Astrocyte (in vitro differentiated cells and primary cell): ENCODE measurements at places on chromosomes 11 and 22. TPM values are rescaled to one million over a fixed set of nuclear protein-coding genes. Genes with fewer than 3 reads are reported as not detected.

DNA sequence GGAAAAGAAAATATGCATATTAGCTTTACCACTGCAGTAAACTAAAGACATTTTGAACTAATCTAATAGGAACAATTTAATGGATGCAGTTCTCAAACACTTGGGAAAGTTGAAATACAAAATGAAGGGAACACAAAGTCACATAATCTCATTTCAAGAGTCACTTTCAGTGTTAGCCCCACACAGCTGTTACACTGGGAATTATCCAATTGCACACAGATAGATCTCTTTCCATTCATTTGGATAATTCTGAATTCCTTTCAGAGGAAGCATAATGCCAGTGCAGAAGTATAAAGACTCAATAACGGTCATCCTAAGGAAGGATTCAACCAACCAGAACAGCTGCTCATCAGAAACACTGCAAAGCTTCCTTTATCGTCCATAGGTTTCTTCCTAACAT, 173.3 kb downstream of the GRIA4 start:
- DNase-seq = no peak

DNA sequence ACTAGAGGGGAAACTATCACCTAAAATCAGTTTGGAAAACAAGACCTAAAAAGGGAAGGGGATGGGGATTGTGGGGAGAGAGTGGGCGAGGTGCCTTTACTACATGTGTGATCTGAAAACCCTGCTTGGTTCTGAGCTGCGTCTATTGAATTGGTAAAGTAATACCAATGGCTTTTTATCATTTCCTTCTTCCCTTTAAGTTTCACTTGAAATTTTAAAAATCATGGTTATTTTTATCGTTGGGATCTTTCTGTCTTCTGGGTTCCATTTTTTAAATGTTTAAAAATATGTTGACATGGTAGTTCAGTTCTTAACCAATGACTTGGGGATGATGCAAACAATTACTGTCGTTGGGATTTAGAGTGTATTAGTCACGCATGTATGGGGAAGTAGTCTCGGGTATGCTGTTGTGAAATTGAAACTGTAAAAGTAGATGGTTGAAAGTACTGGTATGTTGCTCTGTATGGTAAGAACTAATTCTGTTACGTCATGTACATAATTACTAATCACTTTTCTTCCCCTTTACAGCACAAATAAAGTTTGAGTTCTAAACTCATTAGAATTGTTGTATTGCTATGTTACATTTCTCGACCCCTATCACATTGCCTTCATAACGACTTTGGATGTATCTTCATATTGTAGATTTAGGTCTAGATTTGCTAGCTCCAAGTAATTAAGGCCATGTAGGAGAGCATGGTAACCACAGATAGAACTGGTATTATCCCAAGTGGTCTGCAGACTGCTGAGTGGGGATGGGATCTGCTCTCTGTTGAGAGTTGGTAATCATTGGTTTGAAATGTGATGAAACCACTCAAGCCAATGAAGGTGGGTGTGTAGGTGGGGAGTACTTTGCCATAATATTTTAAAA, 3.6 kb downstream of the NEAT1 start:
- peak; percentile 86 for DNase-seq

DNA sequence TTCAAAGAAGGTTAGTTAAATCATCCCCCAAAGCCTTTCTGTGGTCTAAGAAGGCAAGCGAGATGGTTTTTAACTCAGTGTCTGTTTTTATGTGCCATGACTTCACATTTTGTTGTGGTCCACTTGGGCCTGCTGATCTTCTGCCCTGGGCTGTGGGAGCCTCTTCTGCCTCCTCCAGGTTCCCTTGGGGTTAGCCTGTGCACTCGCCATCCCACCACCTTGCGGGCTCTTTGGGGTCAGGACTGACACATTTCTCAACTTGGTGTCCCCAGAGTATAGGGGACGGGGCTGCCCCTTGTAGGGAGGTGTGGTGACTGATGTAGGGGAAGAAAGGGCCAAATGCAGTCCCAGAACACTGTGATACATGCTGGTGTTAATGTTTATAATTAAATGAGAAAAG, 207.0 kb downstream of the TBC1D22A start:
- DNase-seq = no peak

DNA sequence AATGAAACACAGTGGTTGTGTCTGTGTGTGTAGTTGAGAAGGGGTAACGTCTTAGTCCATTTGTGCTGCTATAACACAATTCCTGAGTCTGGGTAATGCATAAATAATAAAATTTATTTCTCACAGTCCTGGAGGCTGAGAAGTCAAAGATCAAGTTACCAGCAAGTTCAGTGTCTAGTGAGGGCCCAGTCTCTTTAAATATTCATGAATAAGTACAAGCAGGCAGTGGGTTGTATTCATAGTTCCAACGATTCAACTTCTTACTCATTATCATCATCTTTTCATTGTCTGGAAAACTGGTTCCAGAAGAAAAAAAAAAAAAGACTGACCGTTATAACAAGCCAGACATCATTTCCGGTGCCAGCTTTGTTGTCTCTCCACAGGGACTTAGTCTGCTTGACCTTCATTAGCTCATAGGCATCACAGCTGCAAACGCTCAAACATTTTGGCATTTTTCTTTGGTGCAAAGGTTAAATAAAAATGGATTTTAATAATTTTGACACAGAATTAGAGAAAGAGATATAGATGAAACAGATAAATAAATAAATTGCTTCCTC, 1297.5 kb downstream of the LRRC4C start:
- DNase-seq = peak; percentile 62

- peak; percentile 6 for DNase-seq
Observed at GRCh38 chr11:4890279-4890678, 8.6 kb downstream of the OR51T1 start.

GRCh38 chr11:112150517-112150916, 13.4 kb downstream of the IL18 start:
- no peak for DNase-seq

GRCh38 chr22:29712119-29712518, 7.7 kb upstream of the CABP7 start:
- DNase-seq = no peak

DNA sequence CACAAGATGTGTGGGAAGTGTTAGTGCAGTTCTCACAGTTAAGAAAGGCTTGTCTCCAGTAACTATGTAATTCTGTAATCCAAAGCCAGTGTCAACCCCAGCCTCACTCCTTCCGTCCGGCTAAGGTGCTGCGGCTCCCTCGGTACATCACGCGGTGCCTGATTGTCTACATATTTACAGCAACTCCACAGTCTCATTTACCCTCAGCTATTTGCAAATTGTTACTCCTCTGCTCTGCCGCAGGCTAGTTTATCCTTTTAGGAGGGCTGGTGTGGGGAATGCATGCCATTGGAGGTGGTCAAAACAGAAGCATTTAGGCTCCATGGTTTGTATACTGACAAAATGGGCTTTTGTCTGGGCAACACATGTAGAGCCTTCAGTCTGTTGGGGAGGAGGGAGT, 358.3 kb downstream of the METTL15 start:
- no peak for DNase-seq

DNA sequence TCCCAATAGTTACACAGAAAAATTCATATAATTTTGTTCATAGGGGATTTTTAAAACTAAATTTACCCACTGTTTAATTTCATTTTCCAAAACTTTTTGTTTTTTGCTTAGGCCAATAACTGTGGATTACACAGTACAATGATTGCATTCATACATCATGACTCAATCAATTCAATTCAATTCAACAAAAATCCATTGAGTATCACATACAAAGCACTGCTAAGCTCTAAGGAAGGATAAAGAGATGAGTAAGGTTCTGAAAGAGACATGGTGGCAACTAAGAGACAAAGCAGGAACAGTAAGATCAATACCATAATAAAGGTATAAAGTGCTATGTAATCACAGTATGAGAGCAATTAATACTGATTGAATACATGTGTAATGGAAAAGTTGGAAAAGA, 9.4 kb upstream of the LAYN start:
- DNase-seq = no peak

Gene GRIA4
- 0.27 and 0.53 TPM in 2 replicates for total RNA-seq

Gene C1QTNF6
- total RNA-seq = 6.0 and 8.4 TPM in 2 replicates

Gene DGCR6
- total RNA-seq = 1.3 and 2.5 TPM in 2 replicates
